ENCODE measurements at places on chromosomes 4 and X. TPM values are rescaled to one million over a fixed set of nuclear protein-coding genes. Genes with fewer than 3 reads are reported as not detected.

GRCh38 chr4:119337010-119337409, 15.1 kb upstream of the FABP2 start:
- no peak for DNase-seq

DNA sequence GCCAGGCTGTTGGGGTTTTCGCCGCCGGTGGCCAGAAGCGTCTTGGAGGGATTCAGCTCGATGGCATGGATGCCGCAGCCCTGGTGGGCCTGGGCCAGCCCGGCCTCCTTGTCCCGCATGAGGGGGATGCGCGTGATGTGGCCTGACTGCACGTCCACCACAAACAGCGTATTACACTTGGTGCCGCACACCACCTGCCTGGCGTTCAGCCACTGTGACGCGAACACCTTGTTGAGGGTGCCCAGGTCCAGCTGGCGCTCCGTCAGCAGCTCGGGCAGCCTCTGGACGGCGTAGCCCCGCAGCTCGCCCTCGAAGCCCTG, 728 bp downstream of the DCAF12L2 start:
- no peak for DNase-seq

GRCh38 chr4:126097155-126097799, 782.5 kb downstream of the FAT4 start:
- DNase-seq: no peak

DNA sequence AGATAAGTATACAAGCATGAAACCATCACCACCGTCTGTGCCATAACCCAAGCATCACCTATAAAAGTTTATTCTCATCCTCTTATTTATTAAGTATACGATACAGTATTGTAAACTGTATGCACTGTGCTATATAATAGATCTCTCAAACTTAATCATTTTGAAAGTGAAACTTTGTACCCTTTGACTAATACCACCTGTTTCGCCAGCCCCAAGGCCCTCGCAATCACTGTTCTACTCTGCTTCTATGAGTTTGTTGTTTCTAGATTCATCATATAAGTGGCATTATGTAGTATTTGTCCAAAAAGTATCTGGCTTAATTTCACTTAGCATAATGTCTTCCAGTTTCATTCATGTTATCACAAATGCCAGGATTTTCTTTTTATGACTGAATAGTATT, 72.1 kb upstream of the DOCK11 start:
- DNase-seq: no peak

- DNase-seq: no peak
Observed at GRCh38 chr4:133982533-133983224, 218.9 kb downstream of the PABPC4L start.

Gene MAGEA11
- not detected for total RNA-seq

- no peak for DNase-seq
Observed at GRCh38 chr4:20538905-20539304, 161.4 kb upstream of the PACRGL start.

DNA sequence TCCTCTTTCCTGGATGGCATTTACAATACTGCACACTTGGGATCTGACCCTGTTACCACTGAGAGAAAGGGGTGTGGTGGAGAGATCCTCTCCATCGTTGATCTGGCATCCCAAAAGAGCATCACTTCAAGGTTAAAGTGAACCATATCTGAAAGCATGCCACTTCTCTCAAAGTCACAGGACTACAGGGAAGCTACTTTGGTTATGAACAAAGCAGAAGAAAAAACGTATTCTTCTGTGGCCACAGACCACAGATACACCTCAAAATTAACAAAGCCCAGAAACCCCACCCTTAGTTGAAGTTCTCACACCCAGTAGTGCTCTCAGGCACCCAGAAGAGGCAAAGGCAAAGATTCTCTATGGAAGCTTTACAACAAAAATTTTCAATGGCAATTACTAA, 108.3 kb downstream of the JADE1 start:
- peak; percentile 6 for DNase-seq

DNA sequence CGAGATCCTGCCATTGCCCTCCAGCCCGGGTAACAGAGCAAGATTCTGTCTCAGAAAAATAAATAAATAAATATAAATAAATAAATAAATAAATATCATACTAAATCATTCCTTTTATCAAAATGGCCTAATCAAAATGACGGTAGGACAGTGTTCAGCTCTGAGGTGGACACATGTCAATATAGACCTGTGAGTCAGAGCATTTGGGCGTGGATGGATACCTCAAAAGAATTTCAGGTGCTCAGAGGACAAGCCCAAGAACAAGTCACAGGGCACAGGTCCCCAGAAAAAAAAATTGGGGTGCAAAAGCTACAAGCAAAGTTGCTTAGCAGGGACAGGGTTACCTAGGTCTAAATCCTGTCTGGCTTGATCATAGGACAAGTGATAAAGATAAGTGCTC, 204.7 kb upstream of the HS3ST1 start:
- DNase-seq: no peak

GRCh38 chrX:39442332-39442731, 641.1 kb downstream of the MID1IP1 start:
- DNase-seq: no peak

GRCh38 chr4:138999666-139000065, 15.9 kb upstream of the NOCT start:
- no peak for DNase-seq

Gene CETN2
- total RNA-seq: 17.5 TPM

Gene MAGEA9B
- not detected for total RNA-seq

DNA sequence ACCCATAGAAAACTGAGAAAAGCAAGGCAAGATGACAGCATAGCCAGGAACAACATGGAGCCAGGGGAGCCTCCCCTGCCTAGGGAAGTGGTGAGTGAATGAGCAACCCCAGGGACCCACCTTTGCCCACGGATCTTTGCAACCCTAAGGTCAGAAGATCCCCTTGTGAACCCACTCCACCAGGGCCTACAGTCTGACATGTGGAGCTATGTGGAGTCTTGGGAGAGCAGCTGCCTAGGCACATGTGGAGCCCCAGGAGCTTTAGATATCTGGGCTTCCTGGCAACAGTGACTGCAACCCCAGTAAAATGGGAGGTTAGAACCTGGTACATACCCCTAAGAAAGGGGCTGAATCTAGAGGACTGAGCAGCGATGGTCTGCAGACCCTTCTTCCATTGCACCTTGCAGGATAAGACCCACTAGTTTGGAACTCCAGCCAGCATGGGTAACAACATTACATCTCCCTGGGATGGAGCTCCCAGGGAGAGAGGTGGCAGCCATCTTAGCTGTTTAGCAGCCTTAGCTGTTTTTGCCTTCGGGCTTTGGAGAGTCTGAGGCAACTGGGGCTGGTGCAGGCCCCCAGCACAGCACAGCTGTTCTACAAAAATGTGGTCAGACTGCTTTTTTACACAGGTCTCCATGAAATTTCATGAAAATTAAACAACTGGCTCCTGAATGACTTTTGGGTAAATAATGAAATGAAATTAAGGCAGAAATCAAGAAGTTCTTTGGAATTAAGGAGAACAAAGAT, 104.7 kb upstream of the TRIM2 start:
- DNase-seq: no peak

DNA sequence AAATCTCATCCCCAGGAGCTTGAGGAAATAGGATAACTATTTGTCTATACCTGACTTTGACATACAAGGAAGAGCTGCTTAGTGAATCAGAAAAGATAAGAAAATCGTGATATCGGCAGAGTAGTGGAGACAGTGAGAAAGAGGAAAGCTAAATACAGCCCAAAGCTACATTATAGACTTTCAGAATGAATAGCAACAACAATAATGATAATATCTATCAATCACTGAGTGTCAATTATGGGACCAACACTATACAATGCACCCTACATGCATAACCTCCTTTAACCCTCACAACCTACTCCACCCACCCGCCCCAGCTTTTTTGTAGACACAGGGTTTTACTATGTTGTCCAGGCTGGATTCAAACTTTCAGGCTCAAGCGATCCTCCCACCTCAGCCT, 205.1 kb downstream of the PPP3CA start:
- no peak for DNase-seq

- DNase-seq: no peak
Observed at GRCh38 chr4:130124066-130124465, 1028.1 kb downstream of the C4orf33 start.

Gene PNCK
- 16.5 TPM for total RNA-seq

DNA sequence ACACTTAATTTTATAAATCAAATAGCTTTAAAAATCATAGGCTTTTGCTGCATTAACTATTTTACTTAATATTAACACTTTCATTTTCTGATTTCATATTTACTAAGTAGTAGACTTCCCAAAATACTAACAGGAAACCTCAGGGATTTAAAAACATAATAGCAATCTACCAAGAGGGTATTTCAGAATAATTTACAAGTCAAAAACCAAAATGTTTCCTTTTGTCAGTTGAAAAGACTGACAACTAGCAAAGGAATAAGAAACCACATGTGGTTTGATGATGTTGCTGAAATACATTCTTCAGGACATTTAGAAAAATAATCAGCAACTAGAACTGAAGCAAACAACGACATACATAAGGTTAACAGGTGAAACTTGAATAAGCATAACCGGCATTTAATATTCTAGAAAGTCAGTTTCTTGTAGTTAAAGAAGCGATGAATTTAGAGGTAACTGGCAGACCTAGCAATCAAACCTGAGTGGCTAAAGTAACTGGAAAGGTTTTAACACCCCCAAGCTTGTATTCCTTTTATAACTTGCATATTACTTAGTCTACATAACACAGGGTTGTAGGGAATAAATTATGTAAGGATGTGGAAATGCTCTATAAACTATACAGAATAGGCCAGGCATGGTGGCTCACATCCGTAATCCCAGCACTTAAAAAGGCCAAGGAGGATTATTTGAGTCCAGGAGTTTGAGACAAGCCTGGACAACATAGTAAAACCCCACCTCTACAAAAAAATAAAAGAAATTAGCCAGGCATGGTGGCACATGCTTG, 40.0 kb downstream of the DHX15 start:
- no peak for DNase-seq

Measured in stomach (tissue), 19 donors.